ENCODE measurements at places on chromosomes 3 and 15.
A peak's percentile ranks its signal among the peaks of the same experiment; 100 is the strongest.

GRCh38 chr15:45714590-45715488 is 80.0 kb downstream of the SQOR start:
- peak; percentile 88 for DNase-seq

DNA sequence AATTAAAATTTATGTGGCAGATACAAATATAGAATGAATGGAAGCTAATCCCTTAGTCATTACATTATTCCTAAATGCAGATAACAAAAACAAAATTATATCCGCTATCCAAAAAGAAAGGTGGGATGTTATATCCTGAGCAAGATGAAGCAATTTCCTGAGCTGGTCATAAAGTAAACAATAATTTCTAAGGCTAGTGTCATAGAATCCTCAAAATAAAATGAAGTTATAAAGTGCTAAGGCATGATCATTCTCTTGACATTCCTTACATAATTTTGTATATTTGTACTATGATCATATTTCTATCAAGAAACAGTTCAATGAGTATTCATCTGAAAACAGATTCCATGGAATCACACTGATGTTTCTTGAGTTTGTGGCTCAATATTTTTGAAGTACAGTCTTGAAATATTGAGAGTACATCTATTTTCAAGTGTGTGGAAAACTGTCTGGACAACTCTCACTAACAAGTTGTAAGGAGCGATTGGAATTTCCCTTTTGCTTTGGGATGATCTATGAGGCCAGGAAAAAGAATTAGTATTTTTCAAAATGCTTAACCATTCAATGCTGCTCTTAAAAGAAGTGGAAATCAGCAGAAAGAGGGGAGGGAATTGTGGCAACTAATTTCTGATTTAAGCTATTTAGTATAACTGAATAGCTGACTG is 92.4 kb downstream of the ABI3BP start:
- no peak for DNase-seq

GRCh38 chr15:100201376-100202280 is 140.1 kb downstream of the ADAMTS17 start:
- DNase-seq: no peak

- DNase-seq: no peak
These were observed 22.3 kb downstream of the SCN10A start for GRCh38 chr3:38793721-38794120.

Data from brain microvascular endothelial cell (primary cell).